ENCODE measurements at places on chromosomes 5 and 9. TPM values are rescaled to one million over a fixed set of nuclear protein-coding genes. Genes with fewer than 3 reads are reported as not detected.
A peak's percentile ranks its signal among the peaks of the same experiment; 100 is the strongest.

The PCDHGA4 gene
- total RNA-seq, result 0.59 TPM

GRCh38 chr5:172123269-172123692 is 64.7 kb downstream of the STK10 start:
- H3K36me3 ChIP-seq, result no peaks in the 10 kb centered on the region
- H3K27ac ChIP-seq, result no peak overlapping the region
- H3K27me3 ChIP-seq, result no peaks in the 10 kb centered on the region
- no peak for DNase-seq

DNA sequence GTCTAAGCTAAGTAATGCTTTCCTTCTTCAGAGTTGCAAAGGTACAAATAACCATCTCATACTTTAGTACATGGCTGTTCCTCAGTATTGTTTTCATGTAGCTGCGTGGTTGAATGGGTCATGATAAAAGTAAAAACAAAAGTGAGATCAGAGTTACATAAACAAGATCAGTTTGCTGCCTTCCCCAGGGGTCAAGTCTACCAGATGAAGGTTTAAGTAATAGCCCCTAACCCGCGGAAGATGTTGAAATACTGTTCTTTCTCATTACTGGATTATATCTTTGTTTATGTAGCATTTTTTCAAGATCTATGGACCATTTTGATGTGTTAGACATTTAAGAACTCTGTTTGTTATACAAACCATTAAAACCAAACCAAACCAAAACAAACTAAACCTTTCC is 34.1 kb upstream of the ARRDC3 start:
- no peak for DNase-seq
- no peaks in the 10 kb centered on the region for H3K27me3 ChIP-seq
- no peaks in the 10 kb centered on the region for H3K4me1 ChIP-seq

- peak overlapping the region; percentile 83 for H3K27ac ChIP-seq
- no peaks in the 10 kb centered on the region for H3K4me1 ChIP-seq
- no peaks in the 10 kb centered on the region for H3K36me3 ChIP-seq
- no peak overlapping the region for H3K4me3 ChIP-seq
Observed at GRCh38 chr5:72177538-72177937, 70.3 kb downstream of the MAP1B start.

DNA sequence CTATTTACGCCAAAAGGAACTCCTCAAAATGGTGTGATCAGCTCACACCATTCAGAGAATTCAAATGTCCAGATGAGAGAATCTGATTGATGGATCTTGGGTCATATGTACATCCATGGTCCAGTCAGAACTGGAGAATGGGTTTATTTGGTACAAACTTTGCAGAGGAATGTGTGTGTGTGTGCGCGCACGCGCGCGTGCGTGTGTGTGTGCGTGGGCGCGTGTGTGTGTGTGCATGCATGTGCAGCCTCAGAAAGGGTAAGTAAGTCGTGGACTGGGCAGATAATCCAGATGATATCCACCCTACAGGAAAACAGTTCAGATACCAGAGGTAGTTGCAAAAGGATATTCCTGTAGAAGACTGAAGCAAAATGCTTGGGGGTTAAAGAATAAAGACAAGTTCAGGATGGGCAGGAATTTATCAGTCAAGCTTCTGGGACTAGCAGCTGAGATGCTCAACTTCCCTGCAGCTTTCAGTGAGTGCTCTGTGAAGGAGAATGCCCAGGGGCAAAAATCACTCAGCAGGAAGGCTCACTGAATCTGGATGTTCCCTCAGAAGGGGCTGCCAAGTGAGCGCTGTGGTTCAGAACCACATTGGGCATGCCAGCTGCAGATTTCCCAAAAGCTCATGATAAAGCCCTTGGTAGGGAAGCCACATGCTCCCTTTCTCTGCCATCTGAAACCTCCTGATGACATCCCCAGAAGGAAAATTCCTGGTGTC is 440.5 kb upstream of the SGCD start:
- no peak overlapping the region for H3K4me3 ChIP-seq
- H3K4me1 ChIP-seq, result no peaks in the 10 kb centered on the region
- no peak for DNase-seq
- no peaks in the 10 kb centered on the region for H3K27me3 ChIP-seq
- H3K27ac ChIP-seq, result no peak overlapping the region

GRCh38 chr9:110266795-110267194 is 10.5 kb upstream of the TXN start:
- no peaks in the 10 kb centered on the region for H3K4me1 ChIP-seq
- H3K4me3 ChIP-seq, result no peak overlapping the region
- no peak for DNase-seq
- H3K27me3 ChIP-seq, result no peaks in the 10 kb centered on the region

DNA sequence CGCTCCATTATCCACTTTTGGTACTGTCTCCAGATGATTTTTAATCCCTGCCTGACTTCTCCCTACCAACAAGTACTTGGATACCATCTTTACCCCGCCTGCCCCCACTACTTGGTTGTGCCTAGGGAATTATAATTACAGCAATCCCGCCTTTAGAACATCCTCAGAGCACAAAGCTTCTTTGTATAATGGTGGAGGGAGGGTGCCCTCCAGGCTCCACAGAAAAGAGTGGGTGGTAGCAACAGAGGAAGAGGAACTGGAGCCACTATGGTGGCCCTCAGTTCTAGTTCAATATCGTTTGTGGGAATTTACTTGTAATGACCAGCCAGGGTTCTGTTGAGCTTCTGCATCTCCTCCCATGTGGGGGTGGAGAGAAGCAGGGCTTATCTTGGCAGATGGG is 79.0 kb upstream of the RNF38 start:
- DNase-seq, result no peak
- H3K27me3 ChIP-seq, result no peaks in the 10 kb centered on the region
- no peak overlapping the region for H3K4me3 ChIP-seq
- no peaks in the 10 kb centered on the region for H3K36me3 ChIP-seq
- H3K4me1 ChIP-seq, result no peaks in the 10 kb centered on the region

- H3K36me3 ChIP-seq, result no peaks in the 10 kb centered on the region
- peak overlapping the region; percentile 43 for H3K27ac ChIP-seq
- no peak overlapping the region for H3K4me3 ChIP-seq
- no peaks in the 10 kb centered on the region for H3K27me3 ChIP-seq
- no peaks in the 10 kb centered on the region for H3K4me1 ChIP-seq
Observed at GRCh38 chr5:158755986-158756385, 343.7 kb downstream of the EBF1 start.

- DNase-seq, result no peak
- H3K27ac ChIP-seq, result no peak overlapping the region
Observed at GRCh38 chr5:11595045-11595444, 309.2 kb downstream of the CTNND2 start.

GRCh38 chr5:15904899-15905830 is 274.4 kb downstream of the MARCHF11 start:
- H3K27ac ChIP-seq, result peak overlapping the region; percentile 4
- no peaks in the 10 kb centered on the region for H3K4me1 ChIP-seq
- no peak for DNase-seq
- H3K4me3 ChIP-seq, result no peak overlapping the region

DNA sequence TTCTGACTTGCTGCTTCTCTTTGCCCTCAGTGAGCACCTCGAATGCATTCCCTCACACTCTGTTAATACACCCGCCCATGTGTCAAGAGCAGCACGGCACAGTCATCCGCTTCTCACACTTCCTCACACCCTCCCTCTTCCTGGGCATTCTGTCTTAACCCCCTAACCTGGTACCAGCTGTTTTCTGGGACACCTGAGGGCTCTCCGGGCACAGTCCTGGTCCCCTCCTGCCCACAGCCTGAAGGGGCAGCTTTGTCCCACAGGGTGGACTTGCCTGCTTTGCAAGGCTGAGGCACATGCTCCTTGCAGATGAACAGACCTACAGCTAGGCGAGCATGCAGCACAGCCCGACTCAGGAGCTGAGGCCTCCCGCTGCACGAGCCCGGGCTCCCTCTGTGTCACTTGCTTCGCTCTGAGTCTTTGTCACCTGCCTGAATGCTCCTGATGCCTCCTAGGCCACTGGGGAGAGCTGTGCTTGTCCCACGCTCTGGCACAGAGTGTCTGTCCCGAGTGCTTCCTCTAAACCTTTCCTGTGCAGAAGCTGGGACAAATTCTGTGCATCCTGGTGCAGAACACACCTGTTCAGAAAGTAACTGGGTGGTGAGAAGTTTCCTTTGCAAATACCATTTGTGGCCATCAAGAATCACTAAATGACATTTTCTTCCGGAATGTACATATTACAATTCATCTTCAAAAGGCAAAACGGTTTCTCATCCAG is 47.8 kb downstream of the AHRR start:
- no peaks in the 10 kb centered on the region for H3K27me3 ChIP-seq
- H3K4me3 ChIP-seq, result no peak overlapping the region
- DNase-seq, result no peak
- no peak overlapping the region for H3K27ac ChIP-seq

All from uterus (tissue), 4 donors.